Small intestine (tissue), 16 donors: ENCODE measurements at places on chromosomes 7 and 10. TPM values are rescaled to one million over a fixed set of nuclear protein-coding genes. Genes with fewer than 3 reads are reported as not detected.

Gene VSTM4
- 7.2 TPM for polyA plus RNA-seq

DNA sequence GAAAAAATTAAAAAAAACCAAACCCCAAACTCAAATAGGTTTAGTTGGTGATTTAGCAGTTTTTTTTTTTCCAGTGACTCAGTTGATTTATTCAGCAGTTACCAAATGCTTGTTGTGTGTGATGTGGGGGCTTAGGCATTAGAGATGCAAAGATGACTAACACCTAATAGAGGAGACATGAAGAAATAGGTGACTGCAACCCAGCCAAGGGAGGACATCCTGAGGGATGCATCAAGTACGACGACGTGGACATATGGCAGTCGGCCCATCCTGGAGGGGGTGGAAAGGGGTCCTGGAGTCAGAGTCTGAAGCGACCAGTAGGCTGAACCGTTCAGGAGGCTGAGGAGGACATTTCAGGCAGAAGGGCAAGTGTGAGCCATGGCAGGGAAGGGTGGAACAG is 35.5 kb downstream of the LRMDA start:
- DNase-seq, result no peak

Gene GDF2
- not detected for polyA plus RNA-seq

- DNase-seq, result no peak
Observed at GRCh38 chr7:14807507-14807906, 95.0 kb downstream of the DGKB start.

Gene FAM180A
- 1.3 TPM for polyA plus RNA-seq

DNA sequence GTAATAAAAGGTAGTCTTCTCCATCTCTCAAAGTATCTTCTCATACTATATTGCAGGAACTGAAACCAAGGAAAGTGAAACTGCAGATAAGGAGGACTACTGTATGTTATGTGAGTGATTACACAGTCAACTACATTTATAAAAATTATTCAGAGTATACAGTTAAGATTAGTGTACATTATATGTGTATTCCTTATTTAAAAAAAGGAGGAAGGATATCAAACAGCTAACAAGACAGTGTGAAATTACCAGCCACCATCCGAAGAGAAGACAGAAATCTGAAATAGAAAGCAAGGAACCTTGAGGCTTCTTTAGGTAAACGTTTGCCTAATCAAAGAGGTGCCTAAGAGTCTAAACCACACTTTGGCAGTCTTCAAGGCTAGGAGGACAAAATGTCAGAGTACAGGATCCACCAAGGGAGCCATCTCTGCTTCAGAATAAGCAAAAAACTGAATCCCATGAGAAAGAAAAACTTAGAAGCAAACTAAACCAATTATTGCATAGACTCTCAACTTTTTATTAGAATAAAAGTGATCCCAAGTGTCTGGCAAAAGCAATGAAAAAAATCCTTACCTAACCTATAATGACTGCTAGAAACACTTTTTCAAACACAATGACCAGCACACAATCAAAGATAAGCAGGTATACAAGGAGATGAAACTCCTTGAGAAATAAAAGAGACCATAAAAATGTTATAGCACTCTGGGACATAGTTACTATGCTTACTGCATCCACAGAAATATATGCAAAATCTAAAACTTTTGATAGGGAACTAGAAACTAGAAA is 6.4 kb downstream of the USP6NL start:
- no peak for DNase-seq

DNA sequence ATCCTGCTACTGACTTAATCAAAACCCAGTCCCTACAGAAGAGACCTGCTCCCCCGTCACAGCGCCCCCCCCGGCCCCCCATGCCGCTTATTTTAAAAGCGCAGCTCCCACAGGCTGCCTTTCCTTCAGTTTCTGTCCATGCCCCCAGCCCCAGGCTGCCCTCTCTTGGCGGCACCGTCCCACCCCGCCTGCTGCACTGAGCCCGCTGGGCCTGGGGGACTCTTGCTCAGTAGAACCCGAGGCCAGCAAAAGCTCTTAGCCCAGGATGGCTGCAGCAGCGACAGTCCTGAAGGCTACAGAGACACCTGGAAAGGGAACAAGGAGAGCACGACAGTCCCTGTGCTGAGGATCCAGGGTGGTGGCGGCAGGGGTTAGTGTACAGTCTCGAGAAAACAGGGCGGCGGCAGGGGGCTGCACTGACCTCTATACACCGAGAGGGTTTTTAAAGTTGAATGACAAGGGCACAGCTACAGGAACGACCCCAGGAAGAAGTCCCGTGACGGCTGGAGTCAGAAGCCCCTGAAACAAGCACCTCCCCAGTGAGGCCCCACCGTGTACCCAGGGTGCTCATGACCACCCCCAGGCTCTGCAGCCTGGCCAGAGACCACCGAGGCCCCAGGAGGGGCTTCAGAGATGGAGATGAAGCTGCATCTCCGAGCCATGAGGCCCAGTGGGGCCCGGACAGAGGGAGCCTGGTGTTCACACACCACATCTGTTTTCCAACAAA is 54.4 kb downstream of the ZRANB1 start:
- no peak for DNase-seq

GRCh38 chr7:92717623-92717992 is 118.8 kb downstream of the CDK6 start:
- no peak for DNase-seq

DNA sequence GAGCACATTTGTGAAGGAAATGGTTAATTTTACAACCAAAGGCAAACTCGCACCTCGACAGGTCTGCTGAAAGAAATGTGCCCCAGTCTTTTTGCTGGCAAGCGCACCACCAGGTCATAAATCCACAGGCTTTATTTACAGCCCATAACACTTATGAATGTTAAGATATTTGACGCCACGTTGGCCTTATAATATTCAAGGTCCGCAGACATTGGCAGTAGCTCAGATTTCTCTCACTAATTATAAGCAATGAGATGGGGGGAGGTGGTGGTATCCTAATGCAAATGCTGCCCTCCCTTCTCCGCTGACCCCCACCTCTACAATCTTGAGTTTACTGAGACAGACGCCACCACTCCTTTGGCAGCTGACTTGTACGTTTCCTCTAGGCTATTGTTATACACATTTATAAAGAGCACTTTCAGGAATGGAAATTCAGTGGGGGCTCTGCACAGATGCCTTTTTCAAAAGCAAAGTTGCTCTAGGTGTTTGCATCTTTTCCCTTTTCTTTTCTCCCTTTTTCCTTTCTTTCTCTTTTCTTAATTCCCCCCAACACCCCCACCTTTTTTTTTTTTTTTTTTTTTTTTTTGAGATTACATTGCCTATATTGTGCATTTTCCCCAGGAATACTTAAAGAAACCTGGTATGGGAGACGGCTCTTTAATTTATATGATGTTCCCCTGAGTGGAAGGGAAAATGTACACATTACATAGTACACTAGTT is 6.7 kb downstream of the TCF7L2 start:
- peak; percentile 59 for DNase-seq
